ENCODE measurements at places on chromosomes 13 and 19. TPM values are rescaled to one million over a fixed set of nuclear protein-coding genes. Genes with fewer than 3 reads are reported as not detected.
A peak's percentile ranks its signal among the peaks of the same experiment; 100 is the strongest.

The SKA3 gene
- total RNA-seq = 1.5 TPM

The FFAR1 gene
- total RNA-seq = not detected

The PLVAP gene
- 74.3 TPM for total RNA-seq

GRCh38 chr13:103062079-103062478 lies 4.1 kb downstream of the SLC10A2 start:
- no peak for DNase-seq

GRCh38 chr13:31018511-31018910 lies 86.1 kb downstream of the TEX26 start:
- peak; percentile 40 for DNase-seq

DNA sequence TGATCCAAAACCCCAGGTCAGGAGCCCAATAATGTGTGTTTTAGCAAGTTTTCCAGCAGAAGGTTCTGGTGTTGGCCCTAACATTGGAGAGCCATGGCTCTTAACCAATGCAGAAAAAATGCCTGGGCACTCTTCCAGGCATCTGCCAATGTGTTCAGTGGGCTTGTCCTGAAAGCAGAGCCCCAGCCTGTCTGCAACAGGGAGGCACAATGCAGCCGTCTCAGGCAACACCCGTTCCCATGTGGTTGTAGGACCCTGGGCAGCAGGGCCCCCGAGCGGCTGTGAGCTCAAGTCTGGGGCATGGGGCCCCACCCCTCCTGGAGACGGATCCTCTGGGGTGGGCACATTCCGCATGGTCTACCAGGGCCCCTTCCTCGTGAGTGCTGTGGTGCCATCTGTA lies 58.1 kb upstream of the SIAH3 start:
- DNase-seq = no peak

DNA sequence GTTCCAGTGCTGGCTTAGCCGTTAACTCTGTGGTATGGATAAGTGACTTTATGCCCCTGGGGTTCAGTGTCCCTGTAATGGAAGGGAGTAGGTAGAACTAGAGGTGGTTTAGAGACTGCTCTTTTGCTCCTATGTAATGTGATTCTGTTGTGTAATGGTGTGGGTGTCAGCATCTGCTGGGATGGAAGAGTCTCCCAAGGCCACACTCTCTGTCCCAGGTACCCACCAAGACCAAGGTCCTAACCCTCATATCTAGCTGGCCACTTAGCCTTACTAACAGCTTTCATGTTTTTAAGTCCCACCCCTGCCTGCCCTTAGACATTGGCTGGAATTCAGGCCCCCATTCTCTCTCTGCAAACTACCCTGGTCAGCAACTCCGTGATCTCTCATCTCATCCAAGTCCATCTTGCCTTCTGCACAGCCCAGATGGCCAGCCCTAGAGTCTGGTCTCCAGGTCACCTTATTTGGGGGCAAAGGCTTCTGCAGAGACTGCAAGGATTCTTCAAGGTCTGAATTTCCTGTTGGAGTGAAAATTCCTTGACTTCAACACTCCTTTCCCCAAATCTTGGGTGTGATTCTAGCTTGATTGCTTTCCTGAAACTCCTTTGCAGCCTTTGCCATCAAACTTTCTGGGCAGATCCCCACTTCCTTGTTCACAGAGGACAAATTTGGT lies 48.4 kb downstream of the SERP2 start:
- DNase-seq = peak; percentile 64

GRCh38 chr13:113584870-113585671 lies 518 bp downstream of the TFDP1 start:
- DNase-seq = peak; percentile 80

DNA sequence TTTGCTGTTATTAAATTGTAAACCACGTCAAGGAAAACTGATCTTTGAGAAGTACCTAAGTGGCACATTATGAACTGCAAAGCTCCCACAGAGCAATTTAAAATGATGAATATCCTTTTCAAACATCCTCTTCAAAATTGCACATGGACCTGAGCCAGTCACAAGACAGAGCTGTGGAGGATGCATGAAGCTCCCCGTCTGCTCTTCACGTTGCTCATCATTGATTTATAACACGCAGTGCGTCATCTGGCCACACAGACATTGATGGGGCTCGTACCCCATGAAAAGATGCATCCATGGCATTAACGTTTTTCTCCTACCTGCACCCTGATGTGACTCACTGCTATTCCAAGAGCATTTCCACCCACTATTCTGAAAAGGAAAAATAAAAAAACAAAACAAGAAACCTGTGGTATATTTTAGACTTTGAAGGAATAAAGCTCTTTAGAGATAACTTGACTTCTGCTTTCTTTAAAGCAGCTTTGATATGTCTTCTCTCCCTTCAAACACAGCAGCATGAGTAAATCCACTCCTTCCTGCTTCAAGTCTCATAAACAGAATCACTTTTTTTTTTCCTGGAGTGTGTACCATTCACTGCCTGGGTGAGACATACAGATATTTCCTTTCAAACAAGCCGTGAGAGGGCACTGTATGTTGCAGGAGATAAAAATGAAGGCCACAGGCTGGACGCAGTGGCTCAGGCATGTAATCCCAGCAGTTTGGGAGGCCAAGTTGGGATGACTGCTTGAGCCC lies 7.2 kb upstream of the SERTM1 start:
- no peak for DNase-seq

- no peak for DNase-seq
Measured at GRCh38 chr19:11539495-11540365, 1.1 kb downstream of the CNN1 start.

- DNase-seq = no peak
Measured at GRCh38 chr19:29260477-29261317, 47.7 kb upstream of the UQCRFS1 start.

DNA sequence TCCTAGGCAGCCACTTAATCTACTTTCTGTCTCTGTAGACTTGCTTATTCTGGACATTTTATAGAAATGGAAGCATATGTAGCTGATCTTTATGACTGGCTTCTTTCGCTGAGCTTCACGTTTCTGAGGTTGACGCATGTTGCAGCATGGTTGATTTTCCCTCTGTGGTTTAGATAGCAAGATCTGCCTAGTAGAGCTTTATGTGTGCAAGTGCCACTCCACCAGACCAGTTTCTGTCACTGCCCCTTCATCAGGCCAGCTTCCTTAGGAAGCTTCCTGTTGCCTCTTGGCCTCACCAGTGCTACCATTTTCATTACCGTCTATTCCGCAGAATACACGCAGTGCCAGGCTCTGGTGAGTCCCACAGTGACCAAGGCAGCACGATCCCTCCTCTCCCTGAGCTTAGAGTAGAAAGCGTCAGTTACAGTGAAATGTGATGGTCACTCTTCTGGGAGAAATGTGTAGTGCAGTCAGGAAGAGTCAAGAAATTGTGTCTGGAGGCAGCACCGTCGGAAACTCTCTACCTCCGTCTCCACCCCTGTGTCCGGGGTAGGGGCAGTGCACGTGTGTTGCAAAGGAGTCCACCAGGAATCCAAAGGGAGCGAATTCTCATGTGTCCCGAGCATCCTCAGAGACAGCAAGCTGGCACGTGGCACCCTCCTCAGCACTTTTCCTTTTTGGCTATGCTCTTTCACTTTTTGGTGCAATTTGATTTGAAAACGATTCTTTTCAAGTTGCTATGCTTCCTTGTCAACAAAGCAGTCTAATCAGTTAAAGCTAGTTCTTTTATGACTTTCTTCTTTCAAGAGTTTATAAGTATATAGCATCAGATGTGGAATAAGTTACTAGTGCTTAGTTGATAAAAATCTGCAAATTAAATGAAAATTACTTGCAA lies 45.4 kb upstream of the GPR183 start:
- DNase-seq = no peak

GRCh38 chr13:40126306-40127085 lies 471.0 kb downstream of the COG6 start:
- no peak for DNase-seq

DNA sequence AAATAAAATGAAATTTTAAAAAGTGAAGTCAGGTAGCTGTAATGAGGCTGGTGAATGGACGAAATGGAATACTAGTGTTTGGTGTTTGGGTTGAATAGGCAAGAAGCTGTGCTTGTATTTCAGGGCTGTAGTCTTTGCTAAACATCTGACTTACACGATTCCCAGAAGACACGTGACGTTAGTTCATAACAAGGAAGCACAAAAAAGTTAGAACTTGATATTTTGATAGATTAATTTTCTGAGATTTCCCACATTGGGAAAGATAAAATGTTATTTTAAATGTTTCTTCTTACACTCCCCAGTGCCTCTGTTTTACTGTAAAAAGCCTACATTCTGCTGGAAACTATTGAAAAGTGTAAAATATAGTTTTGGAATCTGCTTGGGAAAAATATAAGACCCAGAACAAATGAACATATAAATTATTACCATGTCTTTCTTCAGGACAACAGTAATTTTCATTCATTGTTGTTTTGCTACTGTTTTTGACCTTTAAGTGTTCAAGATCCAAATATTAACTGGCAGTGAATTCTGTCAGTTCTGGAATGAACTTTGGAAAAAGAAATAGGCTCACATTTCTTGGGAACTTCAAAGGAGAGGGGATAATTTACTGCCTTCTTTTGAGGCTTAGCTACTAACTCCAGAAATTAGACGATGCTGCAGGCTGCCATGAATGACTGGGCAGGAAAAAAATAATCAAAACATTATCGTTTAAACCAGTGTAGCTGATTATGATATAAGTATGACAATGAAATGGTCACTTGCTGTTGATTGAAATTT lies 241.3 kb downstream of the SLITRK6 start:
- no peak for DNase-seq

- no peak for DNase-seq
Measured at GRCh38 chr19:31616031-31616430, 266.8 kb upstream of the TSHZ3 start.

- peak; percentile 86 for DNase-seq
Measured at GRCh38 chr19:41531438-41532311, 44.3 kb upstream of the CEACAM21 start.

DNA sequence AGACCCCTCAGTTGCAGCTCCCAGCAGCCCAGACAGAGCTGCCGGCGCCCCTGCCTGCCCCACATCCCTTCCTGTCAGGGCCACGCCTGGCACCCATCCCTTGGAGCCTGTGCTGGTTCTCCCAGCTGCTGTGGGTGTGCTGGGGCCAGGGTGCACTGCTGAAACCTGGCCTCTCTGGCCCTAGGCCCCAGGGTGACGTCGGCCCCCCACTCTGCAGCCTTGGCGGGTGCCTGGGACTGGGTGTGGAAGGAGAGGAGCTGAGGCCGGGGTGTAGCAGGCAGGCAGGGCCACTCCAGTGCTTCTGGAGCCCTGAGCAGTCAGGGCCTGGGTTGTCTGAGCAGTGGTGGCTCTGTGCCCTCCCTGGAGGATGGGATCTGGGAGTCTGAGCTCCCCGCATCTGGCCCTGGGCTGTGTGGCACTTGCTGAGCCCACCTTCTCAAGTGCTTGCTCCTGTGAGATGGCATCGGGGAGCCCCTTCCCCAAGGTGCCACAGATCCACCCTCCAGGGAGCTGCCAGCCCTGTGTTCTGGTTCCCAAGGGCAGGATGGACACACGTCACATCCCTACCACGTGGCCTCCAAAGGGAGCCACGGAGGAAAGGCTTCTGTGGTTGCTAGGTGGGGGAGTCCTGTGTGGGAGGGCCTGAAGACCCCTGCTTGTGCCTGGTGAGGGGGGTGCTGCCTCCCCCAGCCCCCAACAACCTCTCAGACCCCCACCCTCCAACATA lies 5.2 kb downstream of the PLEKHJ1 start:
- no peak for DNase-seq

DNA sequence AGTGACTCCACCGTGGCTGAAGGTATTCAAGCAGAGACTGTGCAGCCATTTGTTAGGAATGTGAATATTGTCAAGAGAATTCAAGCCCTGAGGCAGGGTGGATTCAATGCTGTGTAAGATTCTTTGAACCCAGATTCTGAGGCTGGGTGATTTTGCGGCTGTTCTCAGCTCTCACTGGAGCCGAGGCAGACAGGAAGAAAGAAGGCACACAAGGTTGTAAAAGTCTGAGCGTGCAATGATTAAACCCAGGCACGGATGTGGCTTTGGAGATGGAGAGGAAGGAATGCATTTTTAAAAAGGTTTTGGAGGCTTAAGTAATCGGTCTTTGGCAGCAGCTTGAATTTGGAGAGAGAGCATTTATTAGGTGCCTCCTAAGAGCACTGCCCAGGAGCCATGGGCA lies 187.9 kb downstream of the KATNAL1 start:
- DNase-seq = no peak

DNA sequence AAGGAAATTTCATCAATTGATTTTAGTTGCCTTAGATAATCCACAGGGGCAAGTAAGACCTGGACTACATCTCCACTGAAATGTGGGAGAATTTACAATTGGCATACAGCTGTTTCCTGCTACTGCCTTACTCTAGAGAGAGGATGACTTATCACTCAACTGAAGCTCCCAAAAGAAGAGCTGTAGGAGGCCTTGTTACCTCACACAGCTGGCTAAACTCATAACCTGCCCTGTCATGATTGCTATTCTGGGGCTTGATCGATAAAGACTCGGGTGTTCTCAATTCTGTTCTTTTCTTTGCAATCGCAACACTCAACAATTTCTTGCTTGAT lies 1396.4 kb downstream of the EFNB2 start:
- DNase-seq = no peak

Data from lower leg skin (tissue), 4 donors.